ENCODE measurements at places on chromosomes 4 and X.

GRCh38 chr4:107153228-107153627 is 117.1 kb upstream of the DKK2 start:
- no peak for DNase-seq

DNA sequence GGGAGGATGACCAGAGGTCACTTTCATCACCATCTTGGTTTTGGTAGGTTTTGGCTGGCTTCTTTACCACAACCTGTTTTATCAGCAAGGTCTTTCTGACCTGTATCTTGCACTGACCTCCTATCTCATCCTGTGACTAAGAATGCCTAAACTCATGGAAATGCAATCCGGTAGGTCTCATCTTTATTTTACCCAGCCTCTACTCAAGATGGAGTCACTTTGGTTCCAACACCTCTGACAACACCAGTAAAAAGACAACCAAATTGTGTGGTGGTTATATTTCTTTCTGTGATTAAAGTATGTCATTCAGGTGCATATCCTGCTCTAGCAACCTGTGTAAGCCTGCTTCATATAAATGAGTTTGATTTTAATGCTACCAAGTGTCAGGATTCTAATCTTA is 636.7 kb downstream of the PCDH7 start:
- no peak for DNase-seq

DNA sequence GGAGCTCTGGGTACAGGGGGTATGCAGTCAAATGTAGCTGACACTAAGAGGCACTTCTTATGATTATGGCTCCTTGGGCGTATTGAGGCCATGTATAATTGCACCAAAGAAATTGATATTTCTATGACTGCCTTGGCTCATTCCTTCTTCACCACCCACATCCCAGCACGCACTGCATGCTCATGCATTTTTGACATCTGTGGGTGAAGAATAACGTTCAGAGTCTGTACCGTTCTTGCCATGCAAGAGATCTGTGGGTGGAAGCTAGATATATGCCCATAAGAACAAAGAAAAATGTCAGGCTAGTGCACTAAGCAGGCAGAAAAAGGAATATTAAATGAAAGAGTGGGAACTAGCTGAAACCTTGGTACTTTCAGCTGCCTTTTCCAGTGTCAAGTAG is 93.4 kb downstream of the EMCN start:
- no peak for DNase-seq

DNA sequence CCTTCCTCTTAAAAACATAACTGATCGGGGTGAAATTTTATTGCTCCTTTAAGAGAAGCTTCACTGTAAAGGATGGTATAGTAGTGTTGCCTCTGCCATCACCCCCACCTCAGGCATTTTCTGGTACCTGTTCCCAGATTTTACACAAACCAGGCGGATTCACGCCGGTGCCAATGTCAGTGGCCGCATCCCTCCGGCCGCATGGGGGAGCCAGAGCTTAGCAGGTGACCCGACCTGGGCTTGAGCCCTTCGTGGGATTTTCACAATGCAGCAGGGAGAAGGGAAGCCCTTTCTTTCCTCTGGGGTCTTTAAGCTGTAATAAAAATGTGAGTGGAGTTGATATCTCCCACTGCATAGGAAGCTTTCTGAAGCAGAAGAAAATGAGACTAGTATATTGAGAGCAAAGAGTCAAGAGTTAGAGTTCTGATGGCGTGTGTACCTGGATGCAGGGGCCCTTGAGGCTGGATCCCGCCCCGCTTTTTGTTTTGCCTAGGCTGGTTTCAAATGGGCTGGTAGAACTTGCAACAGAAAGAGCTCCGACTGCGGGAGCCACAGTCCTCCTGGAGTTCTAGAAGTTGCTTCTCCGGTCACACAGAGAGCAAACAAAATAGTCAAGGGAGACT is 59.4 kb downstream of the POLR2B start:
- peak; percentile 21 for DNase-seq

- no peak for DNase-seq
Observed at GRCh38 chrX:70301716-70302115, 11.8 kb downstream of the KIF4A start.

- DNase-seq = no peak
Observed at GRCh38 chrX:23644744-23645143, 22.5 kb upstream of the PRDX4 start.

DNA sequence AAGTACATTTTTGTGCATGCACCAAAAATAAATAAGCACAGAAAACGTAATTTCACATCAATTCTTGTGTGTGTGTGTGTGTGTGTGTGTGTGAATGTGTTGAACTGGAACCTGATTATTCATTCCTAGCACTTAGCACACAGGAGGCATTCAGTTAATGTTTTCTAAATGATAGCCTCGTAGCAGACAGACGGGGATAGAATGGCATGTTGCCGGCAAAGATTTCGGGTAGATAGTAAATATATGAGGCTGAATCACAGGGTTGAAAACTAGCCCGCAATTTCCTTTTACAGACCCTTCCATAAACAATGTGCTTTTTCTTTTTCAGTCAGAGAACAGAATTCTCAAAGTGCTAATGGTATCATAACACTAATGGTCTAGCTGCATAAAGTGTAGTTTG is 13.5 kb downstream of the MAOB start:
- no peak for DNase-seq

- DNase-seq = peak; percentile 33
Observed at GRCh38 chr4:169791527-169792156, 33.9 kb upstream of the HPF1 start.
